Chondrocyte (in vitro differentiated cells): ENCODE measurements at places on chromosomes 7 and 10. TPM values are rescaled to one million over a fixed set of nuclear protein-coding genes. Genes with fewer than 3 reads are reported as not detected.
A peak's percentile ranks its signal among the peaks of the same experiment; 100 is the strongest.

DNA sequence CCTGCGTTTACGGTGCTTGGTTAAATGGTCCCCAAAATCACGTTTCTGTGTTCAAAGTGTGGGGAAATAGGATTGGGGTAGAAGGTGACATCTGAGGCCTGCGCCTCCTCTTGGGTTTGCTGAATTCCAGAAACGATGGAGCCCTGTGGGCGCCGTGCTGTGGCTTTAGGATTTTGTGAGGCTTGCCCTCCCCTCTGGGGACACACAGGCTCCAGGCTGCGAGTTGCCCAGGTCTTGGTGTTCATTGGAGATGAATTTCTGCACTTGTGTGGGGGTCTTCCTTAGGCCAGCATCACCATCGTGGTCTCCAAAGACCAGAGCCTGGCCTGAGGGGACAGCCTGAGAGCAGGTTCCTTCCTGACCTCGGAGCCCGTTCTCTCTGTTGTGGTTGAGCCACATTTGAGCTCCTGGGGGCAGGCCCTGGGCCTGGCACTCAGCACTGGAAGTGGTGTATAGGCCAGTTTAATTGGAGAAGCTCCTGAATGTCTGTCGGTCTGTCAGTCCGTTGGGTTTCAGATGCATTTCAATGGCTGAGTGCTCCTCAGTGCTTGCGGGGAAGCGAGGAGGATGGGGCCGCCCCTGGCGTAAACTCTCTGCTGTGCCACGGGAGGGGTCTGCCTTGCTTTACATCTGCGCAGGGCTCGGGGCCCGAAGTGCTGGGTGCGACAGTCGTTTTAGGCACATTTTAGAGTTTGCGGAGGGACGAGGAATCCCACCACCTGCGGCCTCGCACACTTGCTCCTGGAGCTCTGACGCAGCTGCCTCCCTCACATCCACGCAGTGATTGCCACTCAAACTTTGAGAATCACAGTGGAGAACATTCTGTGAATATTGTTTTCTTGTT lies 71.7 kb downstream of the DNAJB6 start:
- H3K4me1 ChIP-seq = peaks cover under 1% of the 10 kb centered on the region
- H3K36me3 ChIP-seq = peaks cover 6% of the 10 kb centered on the region
- no peaks in the 10 kb centered on the region for H3K27me3 ChIP-seq
- DNase-seq = no peak
- H3K27ac ChIP-seq = no peak overlapping the region
- no peak overlapping the region for H3K4me3 ChIP-seq

GRCh38 chr7:4556868-4557793 lies 125.0 kb upstream of the FOXK1 start:
- no peak overlapping the region for H3K4me3 ChIP-seq
- DNase-seq = no peak
- H3K27me3 ChIP-seq = peaks cover 9% of the 10 kb centered on the region
- H3K27ac ChIP-seq = no peak overlapping the region
- no peaks in the 10 kb centered on the region for H3K4me1 ChIP-seq

DNA sequence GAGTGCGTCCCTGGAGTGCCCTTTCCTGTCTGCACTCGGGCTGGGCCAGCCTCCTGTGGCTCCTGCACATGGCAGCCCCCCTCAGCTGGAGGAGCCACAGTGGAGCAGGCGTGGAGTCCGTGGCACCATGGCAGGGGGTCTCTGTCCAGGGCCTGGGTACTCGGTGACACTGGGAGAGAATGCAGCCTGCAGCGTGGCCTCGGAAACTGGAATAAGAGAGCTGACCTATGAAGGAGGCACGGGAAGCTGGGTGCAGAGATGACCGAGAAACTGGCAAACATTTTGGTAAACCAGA lies 25.8 kb upstream of the WDFY4 start:
- H3K36me3 ChIP-seq = no peaks in the 10 kb centered on the region
- peaks cover 32% of the 10 kb centered on the region for H3K27me3 ChIP-seq
- peaks cover 8% of the 10 kb centered on the region for H3K4me1 ChIP-seq

GRCh38 chr10:50990568-50991455 lies 83.5 kb upstream of the PRKG1 start:
- no peaks in the 10 kb centered on the region for H3K27me3 ChIP-seq
- H3K27ac ChIP-seq = peak overlapping the region; percentile 95
- H3K4me1 ChIP-seq = peaks cover 33% of the 10 kb centered on the region
- DNase-seq = no peak

PRLHR gene
- not detected in 3 replicates for total RNA-seq
